ENCODE measurements at places on chromosomes 7 and 10.

DNA sequence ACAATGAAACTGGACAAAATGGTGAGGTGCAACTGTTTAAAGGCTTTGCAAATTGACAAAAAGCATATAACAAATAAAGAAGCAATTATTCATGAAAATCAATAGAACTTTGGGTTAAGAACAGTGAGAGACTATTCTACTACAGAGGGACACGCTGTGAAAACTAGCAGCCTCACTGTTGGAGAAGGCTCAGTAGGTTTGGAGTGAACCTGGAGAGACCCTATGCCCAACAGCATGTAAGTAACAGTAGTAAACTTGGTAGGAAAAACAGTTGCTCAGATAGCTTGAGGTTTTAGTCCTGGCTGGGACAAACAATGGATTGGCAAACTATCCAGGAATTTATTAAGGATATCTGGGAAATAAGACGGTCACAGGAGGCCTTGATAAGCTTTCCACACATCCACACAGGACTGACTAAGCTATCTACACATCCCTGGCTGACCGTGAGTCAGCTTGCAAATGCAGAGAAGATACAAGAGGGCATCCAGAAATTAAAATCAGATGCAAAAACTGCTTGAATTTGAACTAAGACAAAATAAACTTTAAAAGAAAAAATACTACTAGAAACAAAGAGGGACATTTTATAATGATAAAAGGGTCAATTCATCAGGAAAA is 15.9 kb downstream of the FAM149B1 start:
- no peak for DNase-seq

- DNase-seq = no peak
These were observed 56.6 kb downstream of the CHRM2 start for GRCh38 chr7:136925044-136925443.

GRCh38 chr10:132737390-132738048 is 48.4 kb downstream of the NKX6-2 start:
- no peak for DNase-seq

DNA sequence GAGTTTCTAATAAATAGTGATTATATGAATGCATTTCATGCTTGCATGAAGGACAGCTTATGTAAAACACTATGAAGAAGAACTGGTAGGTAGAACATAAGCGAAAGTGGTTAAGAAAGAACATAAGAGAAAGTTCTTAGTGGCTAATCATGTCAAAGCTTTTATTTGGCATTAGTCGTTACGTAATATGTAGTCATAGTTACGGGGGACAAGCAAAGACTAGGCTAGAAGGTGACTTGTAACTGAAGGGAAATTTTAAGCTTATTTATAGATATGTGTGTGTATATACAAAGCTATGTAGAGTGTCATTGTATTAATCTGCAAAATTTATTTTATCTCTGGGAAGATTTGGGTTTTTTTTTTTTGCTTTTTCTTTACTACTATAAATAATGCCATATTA is 36.9 kb downstream of the CAPZA2 start:
- DNase-seq = no peak

DNA sequence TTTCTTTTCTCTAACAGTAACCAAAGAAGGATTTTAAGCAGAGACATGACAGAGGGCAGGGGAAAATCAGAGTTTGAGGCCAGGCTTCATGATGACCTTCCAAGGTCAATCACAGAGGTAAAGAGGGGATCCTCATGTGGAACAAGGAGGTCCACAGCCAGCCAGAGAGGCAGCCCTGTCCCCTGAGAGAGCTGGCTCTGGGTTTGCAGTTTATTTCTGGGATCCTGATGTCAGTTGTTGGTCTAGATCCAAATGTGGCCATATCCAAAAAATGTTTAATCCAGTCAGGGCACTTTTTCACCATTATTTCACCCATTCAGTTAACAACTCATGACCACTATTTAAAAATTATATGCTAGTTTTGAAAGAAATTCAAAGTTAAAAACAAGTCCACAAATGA is 45.6 kb downstream of the GPR141 start:
- DNase-seq = no peak

DNA sequence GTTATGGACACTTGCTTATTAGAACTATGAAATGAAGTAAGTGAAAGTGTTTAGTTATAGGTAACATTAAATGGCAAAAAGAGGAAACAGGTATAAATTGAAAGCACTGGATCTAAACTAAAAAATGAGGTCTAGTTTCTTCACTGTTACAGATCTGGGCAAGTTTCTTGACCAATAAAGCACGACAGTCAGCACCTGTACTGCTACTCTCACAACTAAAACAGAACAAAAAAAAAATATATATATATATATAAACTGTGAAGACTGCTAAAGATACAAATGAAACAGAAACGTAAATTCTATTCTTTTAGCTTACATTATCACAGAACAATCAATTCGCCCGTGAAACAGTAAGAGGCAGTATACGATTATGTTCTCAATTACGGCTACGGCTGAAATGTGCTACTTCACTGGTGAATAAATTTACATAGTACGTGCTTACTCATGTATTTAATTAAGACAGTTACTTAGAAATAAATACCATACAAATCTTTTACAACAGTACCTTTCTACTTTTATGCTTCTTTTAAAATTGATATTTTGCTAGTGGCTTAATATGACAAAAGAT is 4.2 kb downstream of the AHR start:
- no peak for DNase-seq

GRCh38 chr7:148883266-148884048 is 634 bp downstream of the EZH2 start:
- no peak for DNase-seq

GRCh38 chr7:30974605-30975255 is 11.0 kb downstream of the GHRHR start:
- no peak for DNase-seq

DNA sequence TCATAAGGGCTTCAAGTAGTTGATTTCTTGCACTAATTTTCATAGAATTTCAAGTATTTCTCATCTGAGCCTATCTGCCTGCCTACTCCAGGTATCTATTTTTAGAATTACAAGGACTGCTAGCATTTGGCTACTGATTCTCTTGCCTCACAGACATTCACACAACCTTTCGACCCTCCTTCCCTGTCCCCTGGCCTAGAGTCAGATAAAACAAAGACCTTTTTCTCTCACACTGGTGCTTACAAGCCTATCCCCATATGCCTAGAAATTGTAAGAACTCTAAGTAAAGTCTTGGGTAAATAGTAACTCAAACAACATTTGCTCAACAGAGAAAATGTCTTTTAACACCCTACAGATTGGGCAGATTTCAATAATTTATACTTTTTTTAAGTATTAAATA is 6.3 kb downstream of the GPAM start:
- DNase-seq = no peak

DNA sequence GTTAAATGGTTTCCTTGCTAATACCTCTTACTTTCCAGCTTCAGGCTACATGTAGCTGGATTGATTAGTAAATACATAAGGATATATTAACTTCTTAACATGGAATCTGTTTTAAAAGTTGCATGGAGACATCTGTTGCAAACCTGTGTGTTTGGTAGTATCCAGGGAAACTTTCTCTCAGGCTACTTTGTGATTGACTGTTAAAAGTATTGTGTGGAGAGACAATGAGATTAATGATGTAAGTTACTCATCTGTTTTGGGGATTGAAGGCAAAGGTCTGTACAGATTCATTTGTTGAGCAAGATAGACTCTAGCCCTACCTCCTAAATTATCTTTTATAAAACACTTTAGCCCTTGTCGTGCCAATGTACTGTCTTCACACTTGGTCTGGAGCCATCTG is 6.6 kb downstream of the CREB5 start:
- DNase-seq = no peak

All from NCI-H1930 (cell line).